ENCODE measurements at places on chromosomes 6 and 20.

GRCh38 chr6:6785163-6785521 is 196.6 kb downstream of the LY86 start:
- DNase-seq: no peak

GRCh38 chr20:16821211-16822089 is 73.3 kb downstream of the OTOR start:
- DNase-seq: no peak

DNA sequence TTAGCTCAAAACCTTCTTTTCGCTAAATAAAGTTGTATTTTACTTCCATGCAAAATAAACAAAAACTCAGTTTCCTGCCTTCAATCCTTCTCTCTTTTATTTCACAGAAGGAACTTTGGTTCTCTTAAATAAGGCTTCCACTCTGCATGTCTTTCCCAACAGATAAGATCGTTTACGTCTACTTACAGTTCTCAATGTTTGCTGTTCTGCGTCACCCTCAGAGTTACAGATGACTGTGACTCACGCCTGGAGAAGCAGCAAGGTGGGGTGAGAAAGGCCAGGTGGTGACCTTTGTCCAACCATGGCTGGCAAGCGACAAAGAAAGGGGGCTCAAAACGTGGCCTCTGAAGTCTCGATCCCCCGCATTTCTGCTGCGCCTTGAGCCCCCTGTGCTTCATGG is 51.4 kb upstream of the RPS6KA2 start:
- no peak for DNase-seq

GRCh38 chr6:127198549-127198948 is 68.1 kb upstream of the RNF146 start:
- DNase-seq: no peak

- DNase-seq: no peak
Observed at GRCh38 chr6:134634966-134635365, 314.9 kb downstream of the ALDH8A1 start.

DNA sequence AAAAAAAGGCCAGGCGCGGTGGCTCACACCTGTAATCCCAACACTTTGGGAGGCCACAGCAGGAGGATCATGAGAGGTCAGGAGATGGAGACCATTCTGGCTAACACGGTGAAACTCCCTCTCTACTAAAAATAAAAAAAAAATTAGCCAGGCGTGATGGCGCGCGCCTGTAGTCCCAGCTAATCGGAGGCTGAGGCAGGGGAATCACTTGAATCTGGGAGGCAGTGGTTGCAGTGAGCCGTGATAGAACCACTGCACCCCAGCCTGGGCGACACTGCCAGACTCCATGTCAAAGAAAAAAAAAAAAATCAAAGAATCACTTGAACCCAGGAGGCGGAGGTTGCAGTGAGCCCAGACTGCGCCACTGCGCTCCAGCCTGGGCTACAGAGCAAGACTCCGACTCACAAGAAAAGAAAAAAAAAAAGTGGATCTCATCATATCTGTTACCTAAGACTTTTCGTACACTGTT is 4.2 kb downstream of the RBM39 start:
- no peak for DNase-seq

GRCh38 chr6:166228425-166228824 is 60.8 kb upstream of the TBXT start:
- no peak for DNase-seq

GRCh38 chr6:105220186-105220585 is 40.4 kb upstream of the POPDC3 start:
- DNase-seq: peak; percentile 87

DNA sequence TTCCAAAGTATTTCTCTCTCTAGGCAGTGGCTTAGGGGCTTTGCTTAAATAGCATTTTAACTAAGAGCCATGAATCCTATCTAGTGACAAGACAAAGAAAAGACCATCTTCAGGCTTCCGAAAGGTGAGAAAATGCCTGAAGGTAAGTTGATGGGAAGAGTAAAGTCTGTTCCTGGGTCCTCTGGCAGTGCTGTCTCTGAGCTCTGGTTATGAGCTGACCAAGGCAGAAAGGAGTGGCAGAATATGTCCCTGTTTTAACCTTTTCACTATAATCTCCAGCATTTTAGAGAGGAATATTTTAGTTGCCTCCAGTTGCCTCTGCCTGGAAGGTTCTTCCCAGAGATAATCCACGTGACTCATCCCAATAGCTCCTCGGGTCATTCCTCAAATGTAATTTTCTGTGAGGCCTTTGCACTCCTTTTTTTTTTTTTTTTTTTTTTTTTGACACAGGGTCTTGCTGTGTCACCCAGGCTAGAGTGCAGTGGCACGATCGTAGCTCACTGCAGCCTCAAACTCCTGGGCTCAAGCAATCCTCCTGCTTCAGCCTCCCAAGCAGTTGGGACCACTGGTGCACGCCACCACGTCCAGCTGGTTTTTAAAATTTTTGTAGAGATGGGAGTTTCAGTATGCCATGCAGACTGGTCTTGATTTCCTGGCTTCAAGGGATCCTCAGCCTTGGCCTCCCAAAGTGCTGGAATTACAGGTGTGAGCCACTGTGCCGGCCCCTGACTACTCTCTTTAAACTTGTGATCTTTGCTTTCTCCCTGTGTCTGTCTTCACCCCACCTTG is 3.7 kb upstream of the ARMH2 start:
- DNase-seq: no peak

GRCh38 chr6:77502981-77503380 is 39.7 kb upstream of the HTR1B start:
- no peak for DNase-seq

DNA sequence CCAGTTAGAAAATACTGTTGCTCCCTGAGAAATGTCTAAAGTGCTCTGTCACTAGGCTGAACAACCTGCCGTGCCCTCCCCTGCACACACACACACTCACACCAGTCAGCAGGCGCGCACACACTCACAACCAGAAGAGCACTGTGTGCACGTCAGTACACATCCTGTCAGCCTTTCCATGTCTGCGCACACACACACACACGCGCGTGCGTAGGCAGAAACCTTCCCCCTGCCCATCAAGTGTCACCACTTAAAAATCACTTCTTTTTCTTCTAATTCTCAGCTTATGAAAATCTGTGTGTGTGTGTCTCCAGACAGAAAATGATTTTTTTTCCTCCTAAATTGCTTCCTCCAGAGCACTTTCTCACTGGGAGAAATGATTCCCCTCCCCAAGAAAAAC is 100.3 kb downstream of the EDN3 start:
- DNase-seq: no peak

GRCh38 chr20:2088891-2089290 is 12.7 kb upstream of the STK35 start:
- DNase-seq: no peak

GRCh38 chr6:167590193-167590592 is 236.5 kb upstream of the AFDN start:
- no peak for DNase-seq

- DNase-seq: no peak
Observed at GRCh38 chr20:45209924-45210323, 3.1 kb downstream of the SEMG1 start.

DNA sequence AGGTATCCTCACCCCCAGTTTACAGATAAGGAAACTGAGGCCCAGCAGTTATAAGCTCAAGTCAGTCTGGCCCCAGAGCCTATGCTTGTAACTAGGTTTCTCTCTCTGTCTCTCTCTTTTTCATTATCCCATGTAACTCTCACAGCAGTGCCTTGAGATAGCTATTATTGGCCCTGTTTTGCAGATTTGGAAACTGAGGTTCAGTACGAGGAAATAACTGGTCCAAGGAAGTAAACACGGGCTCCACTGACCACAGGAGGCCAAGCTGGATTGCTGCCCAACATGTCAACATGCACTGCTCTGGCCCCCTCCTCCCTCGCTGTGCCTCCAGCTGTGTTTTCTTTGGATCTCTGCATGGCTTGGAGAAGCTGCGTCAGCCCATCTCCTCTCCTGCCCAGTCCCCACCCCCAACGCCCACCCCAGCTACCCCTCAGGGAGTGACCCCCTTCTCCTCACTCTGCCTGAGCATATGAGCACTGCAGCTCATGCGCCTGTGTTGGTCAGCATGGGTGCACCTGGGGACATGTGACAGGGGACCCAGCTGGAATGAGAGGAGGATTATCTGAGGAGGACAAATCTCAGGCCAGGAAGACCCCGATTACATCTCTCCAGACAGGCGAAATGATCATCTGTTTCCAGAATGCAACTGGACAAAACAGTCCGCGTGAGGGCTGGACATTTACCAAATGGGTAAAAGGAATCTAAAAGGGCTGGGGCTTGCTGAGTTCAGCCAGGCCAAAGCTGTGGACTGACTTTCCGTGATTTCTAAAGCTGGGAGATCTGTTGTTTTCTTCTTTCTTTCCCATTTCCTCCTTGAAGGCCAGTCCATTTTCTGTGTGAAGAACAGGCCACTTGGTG is 7.8 kb upstream of the PLTP start:
- no peak for DNase-seq

GRCh38 chr6:17998442-17998841 is 11.0 kb upstream of the KIF13A start:
- no peak for DNase-seq

DNA sequence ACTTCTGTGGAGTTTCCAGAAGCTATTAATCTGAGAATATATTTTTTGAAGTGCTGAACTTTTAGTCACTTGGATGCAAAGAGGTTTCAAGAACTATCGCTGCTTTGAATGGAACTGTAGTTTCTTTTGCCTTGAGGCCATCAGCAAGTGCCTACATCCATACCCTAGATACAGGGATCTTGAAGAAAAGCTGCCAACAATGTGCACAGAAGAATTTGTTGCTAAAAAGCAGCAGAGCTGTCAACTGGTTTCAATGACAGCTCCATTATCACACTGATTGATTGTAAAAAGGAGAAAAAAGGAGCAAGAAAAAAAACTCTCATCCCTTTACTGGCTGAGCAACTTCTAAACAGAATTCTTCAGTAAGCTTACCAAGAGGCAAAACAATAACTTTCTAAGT is 251.0 kb upstream of the NRSN1 start:
- DNase-seq: no peak

GRCh38 chr6:131377112-131377705 is 195.8 kb upstream of the ARG1 start:
- DNase-seq: peak; percentile 92

GRCh38 chr6:137638926-137639706 is 144.9 kb upstream of the OLIG3 start:
- DNase-seq: no peak

- no peak for DNase-seq
Observed at GRCh38 chr6:132130626-132131298, 179.6 kb upstream of the CCN2 start.

DNA sequence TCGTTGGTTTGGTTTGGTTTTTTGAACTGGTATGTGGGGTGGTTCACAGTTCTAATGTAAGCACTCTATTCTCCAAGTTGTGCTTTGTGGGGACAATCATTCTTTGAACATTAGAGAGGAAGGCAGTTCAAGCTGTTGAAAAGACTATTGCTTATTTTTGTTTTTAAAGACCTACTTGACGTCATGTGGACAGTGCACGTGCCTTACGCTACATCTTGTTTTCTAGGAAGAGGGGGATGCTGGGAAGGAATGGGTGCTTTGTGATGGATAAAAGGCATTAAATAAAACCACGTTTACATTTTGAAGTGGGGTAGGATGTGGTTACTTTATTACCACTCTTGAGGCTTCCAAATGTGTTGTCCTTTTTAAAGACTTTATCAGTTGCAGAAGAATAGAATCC is 168.0 kb downstream of the ZMYND8 start:
- DNase-seq: no peak

DNA sequence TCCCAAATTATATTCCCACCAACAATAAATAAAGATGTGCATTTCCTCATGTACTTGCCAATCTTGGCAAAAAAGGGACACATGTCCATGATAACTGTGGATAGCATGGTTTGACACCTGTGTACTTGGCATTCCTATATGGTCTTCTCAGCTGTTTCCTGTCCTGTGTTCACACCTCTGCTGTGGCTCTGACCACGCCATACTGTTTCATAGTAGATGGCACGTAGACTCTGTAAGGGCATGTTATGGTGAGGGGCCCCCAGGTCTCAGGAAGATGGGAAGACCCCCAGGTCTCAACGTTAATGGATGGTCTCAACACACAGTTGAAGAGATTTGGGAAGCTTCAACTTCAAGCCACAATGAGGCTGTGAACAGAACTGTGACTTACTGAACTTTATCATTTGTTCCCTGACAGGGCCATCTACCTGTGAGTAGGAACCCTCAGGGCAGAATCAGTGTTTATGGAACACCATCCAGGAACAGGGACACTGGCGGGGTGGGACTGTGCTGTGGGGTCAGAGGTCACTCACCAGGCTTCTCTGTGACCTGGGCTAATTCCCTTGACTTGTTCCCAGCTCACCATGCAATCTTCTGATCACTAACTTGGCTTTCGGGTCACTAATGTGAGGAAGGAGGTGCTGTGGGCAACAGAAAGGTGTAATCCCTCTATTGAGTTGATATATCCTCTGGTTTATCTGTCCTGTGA is 11.8 kb downstream of the ZBTB24 start:
- DNase-seq: no peak

GRCh38 chr6:32192608-32193039 is at the start of gene GPSM3:
GPSM3 (minus strand) TSS chr6:32192643; CDS start chr6:32192513, 130 bp downstream.
- no peak for DNase-seq

DNA sequence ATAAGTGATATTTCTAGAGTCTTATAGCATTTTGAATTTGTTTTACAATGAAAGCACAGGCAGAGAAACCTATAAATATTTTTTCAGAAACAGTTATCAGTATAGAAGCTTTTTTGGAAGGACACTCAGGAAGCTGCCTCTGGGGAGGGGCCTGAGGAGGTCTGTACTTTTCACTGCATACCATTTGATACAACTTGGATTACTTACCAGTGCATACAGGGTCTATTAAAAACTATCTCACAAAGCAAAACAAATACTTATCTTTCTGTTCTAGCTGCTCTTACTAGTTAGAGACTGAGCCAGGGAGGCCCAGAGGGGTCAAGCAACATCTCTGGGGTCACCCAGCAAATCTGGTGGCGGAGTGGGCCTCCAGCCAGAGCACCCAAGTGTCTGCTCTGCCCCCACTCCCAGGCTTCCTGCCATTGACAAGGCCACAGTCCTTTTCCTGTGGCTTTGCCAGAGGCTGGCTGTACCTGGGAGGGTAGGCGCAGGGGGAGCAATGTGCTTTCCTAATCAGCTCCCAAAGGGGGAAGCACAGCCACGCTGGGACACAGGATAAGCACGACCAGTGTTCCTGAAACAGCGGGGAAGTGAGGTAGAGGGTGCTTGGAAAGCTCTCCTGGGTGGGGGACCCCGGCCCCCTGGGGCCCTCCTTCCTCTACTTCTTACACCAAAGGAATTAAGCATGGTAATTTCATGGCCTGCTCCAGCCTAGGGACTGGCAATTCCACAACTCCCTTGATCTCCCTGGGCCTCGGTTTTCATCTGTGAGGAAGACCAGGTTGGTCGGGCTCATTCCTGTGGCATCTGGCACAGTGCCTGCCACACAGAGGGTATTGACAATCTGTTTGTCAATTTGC is 7.8 kb downstream of the TCF15 start:
- no peak for DNase-seq

DNA sequence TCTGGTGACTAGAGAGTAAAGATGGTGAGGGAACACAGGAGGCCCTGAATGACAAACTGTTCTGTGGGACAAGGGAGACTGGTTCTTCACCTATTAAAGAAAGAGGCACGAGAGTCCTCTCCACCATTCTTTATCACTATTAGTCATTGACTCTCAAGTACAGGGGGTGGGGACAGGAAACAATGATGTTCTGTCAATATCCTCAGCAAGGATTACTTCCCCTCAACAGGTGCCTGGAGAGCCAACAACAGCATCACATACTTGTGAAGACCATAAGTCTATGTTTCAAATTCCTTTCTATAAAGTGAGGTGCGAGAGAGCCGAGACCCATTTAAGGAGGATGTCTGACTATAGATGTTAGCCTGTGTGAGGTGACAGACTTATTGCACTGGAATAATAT is 72.4 kb upstream of the TBC1D7 start:
- DNase-seq: no peak
